ENCODE measurements at places on chromosomes 1 and 21.

GRCh38 chr21:42062236-42063022 lies 8.7 kb upstream of the UMODL1 start:
- no peak for DNase-seq

GRCh38 chr1:37255136-37255795 lies 219.1 kb upstream of the ZC3H12A start:
- peak; percentile 91 for DNase-seq

DNA sequence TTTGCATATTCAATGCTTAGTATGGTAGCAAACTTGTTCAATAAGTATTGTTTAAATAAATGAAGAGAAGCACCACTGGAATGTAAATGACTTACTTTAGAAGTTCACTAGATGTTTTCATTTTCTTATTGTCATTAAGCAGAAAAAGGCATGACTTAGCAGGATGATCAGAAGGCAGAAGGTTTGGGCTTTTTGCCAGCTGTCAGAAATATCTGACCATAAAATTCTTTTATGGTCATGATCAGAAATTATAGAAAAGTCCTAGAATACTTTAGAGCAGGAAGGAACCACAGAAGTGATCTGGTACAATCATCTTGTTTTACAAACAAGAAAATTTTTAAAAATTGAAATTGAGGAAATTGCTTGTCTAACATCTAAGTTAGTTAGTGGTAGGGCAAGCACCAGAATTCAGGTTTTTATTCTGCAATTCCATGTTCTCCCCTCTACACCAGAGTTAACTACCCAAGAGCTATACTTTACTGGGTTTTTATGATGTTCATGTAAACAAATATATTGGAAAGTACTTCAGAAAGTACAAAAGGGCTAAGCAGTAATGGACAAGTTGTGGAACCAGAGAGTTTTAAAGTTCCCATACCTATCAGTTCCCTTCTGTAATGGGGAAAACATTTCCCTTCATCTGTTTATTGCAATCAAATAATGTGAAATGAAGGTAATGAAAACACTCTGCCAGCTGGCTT lies 10.1 kb downstream of the FMO5 start:
- DNase-seq, result no peak

- DNase-seq, result no peak
Measured at GRCh38 chr1:239718997-239719628, 332.7 kb downstream of the CHRM3 start.

- no peak for DNase-seq
Measured at GRCh38 chr1:113259988-113260387, 130.3 kb upstream of the MAGI3 start.

- DNase-seq, result no peak
Measured at GRCh38 chr21:39238275-39238674, 55.0 kb upstream of the PSMG1 start.

- DNase-seq, result no peak
Measured at GRCh38 chr21:26529526-26529925, 43.6 kb downstream of the CYYR1 start.

DNA sequence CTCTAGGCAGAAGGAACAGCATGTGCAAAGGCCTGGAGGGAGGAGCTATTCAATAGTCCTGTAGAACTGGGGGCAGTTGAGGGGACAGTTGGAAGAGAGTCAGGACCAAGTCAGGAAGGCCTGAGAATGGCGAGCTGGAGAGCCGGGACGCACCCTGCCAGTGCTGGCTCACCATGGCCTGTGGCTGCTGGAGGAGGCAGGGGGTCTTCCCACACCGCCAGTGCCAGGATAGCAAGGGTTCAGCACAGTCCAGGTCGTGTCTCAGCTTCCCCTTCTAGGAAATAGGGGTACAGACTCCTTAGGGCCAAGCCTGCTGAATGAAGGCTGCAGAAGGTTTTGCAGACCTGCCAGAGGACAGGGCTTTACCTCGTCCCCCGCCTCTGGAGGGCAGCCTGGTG lies 7.3 kb downstream of the PODN start:
- no peak for DNase-seq

DNA sequence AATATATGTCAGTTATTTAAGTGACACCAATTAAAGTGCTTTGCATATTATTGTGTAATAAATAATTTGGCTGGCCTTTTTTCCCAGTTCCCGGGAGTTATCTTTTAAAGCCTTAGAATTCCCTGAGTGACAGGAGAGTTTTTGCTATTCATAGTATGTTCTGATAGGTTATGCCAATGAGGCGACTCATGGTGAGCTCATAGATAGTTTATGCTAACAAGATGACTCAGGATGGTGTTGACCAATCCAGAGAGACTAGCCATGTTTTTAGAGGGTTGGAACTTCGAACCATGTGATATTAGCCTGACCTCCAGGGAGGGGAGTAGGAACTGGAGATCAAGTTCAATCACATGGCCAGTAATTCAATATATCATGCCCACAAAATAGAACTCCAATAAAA lies 310.8 kb downstream of the USP25 start:
- DNase-seq, result no peak

DNA sequence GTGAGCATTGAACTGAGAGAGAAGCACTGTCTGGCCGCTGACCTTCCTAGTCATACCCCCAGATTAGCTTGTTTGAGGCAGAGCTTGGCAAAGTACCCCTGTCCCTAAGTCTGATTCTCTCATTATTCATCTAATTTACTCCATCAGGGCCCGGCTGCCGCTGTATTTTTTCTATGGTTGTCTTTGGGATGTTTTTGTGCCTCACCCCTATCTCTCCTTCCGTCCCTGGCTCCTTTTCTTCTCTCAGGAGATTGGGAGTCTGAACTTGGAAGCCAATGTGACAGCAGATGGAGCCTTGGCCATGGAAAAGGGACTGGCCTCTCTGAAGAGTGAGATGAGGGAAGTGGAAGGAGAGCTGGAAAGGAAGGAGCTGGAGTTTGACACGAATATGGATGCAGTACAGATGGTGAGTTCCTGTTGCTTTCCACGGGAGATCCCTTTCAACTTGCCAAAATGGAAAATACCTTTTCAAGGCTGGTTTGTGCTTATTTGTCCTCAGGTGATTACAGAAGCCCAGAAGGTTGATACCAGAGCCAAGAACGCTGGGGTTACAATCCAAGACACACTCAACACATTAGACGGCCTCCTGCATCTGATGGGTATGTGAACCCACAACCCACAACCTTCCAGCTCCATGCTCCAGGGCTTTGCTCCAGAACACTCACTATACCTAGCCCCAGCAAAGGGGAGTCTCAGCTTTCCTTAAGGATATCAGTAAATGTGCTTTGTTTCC lies 53.9 kb downstream of the LAMC2 start:
- no peak for DNase-seq

DNA sequence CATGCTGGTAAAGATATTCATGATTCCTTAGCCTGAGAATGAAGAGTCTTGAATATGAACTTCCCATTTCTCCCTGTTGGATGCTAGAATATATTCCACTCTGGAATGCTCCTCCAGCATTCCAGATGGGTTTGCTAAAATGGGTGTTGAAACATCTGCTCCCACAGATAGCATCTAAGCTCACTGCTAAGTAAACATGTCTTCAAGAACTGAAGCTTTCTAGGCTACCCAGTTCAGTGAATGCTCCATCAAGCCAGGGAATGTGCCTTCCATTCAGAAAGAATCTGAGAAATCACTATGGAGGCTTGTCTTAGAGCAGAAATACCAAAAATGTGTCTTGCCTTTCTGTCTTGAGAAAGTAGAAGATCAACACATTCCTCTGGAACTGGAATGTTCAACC lies 81.1 kb downstream of the TNFSF18 start:
- DNase-seq, result no peak

DNA sequence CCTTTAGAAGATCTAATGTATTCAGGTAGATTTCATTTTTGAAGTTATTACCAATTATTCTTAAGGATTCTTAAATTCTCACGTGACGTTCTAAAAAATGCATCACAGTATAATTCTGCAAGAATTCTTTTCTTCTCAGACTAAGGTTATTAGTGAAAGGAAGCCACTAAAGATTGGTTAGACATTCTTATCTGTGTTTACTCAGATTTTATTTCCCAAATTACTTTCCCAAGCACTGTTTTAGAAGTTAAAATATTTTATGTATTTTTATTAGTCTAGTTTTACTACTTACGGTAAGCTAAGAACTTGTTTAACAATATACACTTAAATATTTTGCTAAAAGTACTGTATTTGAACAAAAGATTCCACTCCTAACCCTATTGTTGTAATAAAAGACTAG lies 28.4 kb downstream of the AGO3 start:
- DNase-seq, result no peak

GRCh38 chr1:175646439-175647209 lies 96.8 kb downstream of the TNR start:
- DNase-seq, result no peak

- DNase-seq, result peak; percentile 76
Measured at GRCh38 chr1:166975361-166976129, at the start of gene ILDR2. ILDR2 (minus strand) TSS chr1:166975540; CDS start chr1:166975268, 272 bp downstream.

GRCh38 chr1:168554603-168555483 lies 11.0 kb upstream of the XCL2 start:
- no peak for DNase-seq

- no peak for DNase-seq
Measured at GRCh38 chr1:22255341-22256212, 112.7 kb upstream of the WNT4 start.

DNA sequence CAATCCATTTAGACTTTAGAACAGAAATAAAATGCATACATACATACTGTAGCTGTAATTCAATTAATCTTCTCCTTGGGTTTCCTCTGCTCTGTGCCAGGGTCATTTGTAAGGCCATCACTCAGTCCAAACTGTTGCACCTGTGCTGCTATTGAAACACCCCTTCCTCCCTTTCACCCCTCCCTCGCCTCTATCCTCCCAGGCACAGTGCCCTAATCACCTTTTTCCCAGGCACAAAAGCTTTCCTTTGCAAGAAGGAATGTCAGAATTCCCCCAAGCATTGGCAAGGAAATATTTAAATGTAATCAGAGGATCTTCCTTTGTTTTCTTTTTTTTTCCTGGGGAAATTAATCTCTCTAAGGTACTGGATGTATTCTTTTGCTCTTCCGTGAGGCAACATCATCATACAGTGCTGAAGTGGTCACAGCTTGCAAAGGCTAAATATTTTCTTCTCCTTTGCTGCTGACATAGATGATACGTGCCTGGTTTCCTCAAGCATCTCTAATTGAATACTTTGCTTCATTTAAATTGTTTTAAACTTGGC lies 339.3 kb upstream of the NR5A2 start:
- DNase-seq, result no peak

GRCh38 chr1:176691251-176692228 lies 228.6 kb downstream of the PAPPA2 start:
- DNase-seq, result peak; percentile 61

- no peak for DNase-seq
Measured at GRCh38 chr1:36442337-36442736, 7.9 kb downstream of the OSCP1 start.

- DNase-seq, result peak; percentile 57
Measured at GRCh38 chr1:38028105-38028591, 15.6 kb downstream of the UTP11 start.

GRCh38 chr1:94883691-94884090 lies 43.2 kb downstream of the CNN3 start:
- DNase-seq, result no peak

- DNase-seq, result no peak
Measured at GRCh38 chr1:1345384-1345783, 3.8 kb downstream of the DVL1 start.

GRCh38 chr1:210237479-210237878 lies 4.9 kb downstream of the SERTAD4 start:
- DNase-seq, result no peak

DNA sequence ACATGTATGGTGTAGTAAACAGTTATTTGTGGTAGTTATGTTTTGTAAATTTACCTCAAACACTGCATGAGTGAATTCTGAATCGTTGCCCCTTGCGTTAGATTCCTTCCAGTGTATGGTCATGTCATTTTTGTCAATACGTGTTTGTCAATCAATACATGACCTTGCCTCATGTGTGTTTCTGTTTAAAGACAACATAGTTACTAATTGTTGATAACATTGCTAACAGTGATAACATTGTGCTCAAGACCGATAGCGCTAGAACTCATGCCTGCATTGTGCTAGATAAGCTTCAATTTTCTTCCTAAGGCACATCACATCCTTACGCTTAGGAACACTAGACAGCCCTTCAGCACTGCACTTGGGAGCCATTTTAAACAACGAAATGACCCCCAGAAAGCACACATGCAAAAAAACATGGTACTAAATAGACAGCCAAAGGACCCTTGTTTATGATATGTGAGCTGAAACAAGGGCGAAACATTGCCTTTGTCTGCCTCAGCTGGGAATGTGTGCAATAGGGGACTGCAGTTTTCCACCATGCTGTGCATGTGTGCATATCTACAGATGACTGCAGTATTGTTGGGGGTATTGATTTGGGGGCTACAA lies 37.3 kb downstream of the MRPS6 start:
- no peak for DNase-seq

- no peak for DNase-seq
Measured at GRCh38 chr1:64712049-64712448, 32.8 kb upstream of the RAVER2 start.

DNA sequence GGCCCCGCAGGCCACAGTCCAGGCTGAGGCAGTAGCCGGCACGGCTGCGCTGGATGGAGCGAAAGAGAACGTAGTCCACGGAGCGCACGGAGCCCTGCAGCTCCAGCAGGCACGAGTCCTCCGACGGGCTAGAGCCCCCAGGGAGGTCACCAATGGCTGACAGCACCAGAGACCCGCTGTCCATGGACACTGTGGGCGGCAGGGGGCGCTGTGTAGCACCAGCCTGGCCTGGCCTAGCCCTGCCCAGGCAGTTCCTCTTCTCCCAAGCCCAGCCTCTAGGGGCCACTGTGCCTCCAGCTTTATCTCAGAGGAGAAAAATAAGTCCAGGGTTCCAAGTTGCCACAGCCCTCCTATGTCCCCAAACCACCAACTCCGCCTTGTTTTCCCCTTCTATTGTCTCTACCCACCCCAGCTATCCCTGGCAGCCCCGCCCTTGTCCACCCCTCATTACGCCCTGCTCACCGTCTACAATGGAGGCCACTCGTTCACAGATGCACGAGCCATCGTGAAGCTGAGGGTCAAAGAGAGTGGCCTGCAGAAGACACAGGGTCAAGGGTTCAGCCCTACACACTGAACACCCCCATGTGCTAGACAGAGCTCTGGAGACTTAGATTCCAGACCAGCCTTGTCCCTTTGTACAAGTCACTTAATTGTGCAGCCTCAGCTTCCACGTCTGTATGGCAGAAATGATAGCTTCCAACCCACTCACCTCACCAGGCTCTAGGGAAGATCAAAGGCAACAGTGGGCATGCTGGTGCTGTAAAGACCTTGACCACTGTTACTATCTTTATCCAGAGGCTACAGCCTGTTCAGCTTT lies 4.4 kb downstream of the ENTREP3 start:
- peak; percentile 96 for DNase-seq

GRCh38 chr21:39613041-39613934 lies 548 bp downstream of the B3GALT5 start:
- no peak for DNase-seq

- DNase-seq, result no peak
Measured at GRCh38 chr1:110466646-110467280, 15.8 kb downstream of the PROK1 start.

- no peak for DNase-seq
Measured at GRCh38 chr21:41899426-41900202, 20.5 kb upstream of the PRDM15 start.

DNA sequence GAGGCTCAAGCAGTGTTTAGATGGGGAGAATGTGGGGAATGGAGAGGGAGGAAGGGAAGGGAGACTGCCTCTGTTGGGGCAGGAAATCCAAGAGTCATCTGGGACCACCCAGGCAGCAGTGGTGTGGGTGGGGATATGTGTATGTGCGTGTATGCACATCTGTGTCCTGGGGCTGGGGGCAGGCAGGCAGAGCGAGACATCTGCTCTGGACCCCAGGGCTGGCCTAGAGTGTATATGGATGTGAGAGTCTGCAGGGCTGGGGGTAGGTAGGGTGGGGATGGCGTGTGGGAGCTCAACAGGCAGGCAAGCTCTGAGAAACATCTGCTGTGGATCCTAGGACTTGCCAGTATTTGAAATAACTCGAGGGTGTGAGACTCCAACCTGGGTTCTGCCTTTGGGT lies 3.5 kb downstream of the PTCH2 start:
- no peak for DNase-seq
